ENCODE measurements at places on chromosomes 1 and 21. TPM values are rescaled to one million over a fixed set of nuclear protein-coding genes. Genes with fewer than 3 reads are reported as not detected.
A peak's percentile ranks its signal among the peaks of the same experiment; 100 is the strongest.

The LIN28A gene
- not detected for total RNA-seq

The CBR3 gene
- 2.6 TPM for total RNA-seq

The OR2T29 gene
- total RNA-seq: not detected

The CD5L gene
- 0.19 TPM for total RNA-seq

The WDR64 gene
- not detected for total RNA-seq

The NBPF6 gene
- not detected for total RNA-seq

DNA sequence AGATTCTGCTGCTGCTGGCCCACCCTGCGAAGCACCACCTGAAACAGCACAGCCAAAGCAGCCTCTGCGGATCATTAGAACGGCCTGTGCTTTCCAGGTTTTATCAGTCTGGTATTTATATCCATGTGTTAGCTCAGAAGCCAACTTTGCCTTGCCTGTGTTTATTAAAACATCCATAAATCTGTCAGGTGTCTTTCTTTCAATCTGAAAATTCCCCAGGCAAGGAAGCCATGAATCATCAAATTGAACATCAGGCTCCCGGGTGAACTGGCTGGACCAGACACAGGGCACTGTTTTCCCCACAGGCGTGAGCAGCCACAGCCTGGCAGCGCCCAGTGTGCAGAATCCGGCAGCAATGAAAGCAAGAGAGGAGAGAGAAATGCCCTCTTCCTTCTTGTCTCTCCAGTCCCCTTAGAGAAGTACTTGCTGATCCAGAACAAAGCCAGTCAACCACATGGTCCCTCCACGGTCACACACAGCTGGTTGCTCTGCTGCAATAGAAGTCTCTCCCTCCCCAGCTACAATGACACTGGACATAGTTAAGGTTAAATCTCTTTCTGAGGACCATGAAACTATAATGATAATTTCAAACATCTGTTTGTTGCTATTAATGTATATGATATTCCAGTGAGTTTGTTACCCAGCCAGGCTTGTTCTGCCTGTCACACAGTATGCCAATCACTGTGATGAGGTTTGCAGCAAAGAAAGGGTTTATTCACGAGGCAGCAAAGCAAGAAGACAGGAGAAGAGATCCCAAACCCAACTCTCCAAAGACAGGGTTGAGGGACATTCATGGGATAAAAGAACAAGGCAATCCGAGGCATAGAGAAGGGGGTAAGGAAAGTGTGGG lies 212.1 kb upstream of the FMN2 start:
- no peaks in the 10 kb centered on the region for H3K27me3 ChIP-seq
- H3K27ac ChIP-seq: no peak overlapping the region
- H3K4me3 ChIP-seq: no peak overlapping the region
- no peak for DNase-seq
- no peaks in the 10 kb centered on the region for H3K4me1 ChIP-seq
- H3K36me3 ChIP-seq: no peaks in the 10 kb centered on the region

GRCh38 chr1:27435566-27436203 lies 43.3 kb downstream of the GPR3 start:
- no peak for DNase-seq
- H3K27ac ChIP-seq: no peak overlapping the region
- no peak overlapping the region for H3K4me3 ChIP-seq
- peaks cover 4% of the 10 kb centered on the region for H3K4me1 ChIP-seq
- no peaks in the 10 kb centered on the region for H3K36me3 ChIP-seq

DNA sequence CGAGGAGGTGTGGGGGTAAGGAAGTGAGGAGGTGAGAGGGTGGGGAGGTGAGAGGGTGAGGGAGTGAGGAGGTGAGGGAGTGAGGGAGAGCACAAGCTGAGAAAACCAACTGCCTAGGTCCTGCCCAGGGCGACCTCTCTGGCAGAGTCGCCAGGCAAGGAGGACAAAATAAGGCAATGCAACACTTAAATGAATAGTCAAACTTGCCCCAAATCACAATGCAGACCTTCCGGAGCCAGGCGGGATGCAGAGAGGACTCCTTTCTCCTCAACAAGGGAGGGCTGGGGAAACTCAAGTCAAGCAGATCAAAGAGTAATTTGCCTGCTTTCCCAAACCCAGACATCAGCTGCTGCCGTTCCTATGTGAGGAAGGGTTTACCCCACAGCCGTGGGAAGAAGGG lies 86.0 kb downstream of the CCDC185 start:
- DNase-seq: no peak
- no peaks in the 10 kb centered on the region for H3K36me3 ChIP-seq
- no peaks in the 10 kb centered on the region for H3K4me1 ChIP-seq

- no peaks in the 10 kb centered on the region for H3K36me3 ChIP-seq
- no peak overlapping the region for H3K27ac ChIP-seq
- peak; percentile 54 for DNase-seq
- H3K4me3 ChIP-seq: no peak overlapping the region
- H3K4me1 ChIP-seq: no peaks in the 10 kb centered on the region
Measured at GRCh38 chr1:35726450-35727433, 8.1 kb upstream of the C1orf216 start.

DNA sequence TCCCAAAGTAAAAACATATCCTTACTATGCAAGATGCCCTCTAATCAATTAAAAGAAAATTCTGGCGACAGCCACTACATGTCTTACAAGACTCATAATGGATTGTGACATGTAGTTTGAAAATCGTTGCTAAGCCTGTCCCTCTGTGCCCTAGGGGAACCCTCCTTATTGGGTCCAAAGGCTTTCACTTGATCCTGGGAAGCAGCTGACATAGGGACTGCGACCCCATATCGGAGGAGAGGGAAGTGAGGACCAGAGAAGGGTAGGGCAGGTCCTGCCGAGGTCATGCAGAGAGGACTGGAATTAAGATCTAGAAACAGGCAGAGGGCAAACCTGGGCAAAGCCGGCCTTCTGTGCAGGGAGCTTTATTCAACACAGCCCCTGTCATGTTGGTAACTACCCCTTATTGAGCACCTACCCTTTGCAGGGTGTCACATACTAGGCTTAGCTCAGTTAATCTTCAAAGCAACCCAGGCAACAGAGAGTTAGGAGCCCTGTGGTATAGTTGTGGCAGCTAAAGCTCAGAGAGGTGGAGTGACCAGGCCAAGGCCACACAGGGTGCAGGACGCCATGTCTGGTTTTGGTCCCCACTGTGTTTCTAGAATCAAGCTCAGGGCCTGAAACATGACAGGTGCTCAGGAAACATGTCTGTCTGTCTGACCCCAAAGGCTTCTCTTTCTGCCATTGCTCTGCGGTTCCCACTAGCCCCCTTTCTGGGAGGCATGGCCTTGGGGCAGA lies 18.4 kb upstream of the IFNLR1 start:
- no peaks in the 10 kb centered on the region for H3K4me1 ChIP-seq
- no peak for DNase-seq
- H3K27me3 ChIP-seq: no peaks in the 10 kb centered on the region
- H3K4me3 ChIP-seq: no peak overlapping the region

GRCh38 chr1:208273386-208274017 lies 29.3 kb upstream of the PLXNA2 start:
- no peak for DNase-seq
- H3K4me3 ChIP-seq: no peak overlapping the region
- no peaks in the 10 kb centered on the region for H3K4me1 ChIP-seq
- H3K36me3 ChIP-seq: no peaks in the 10 kb centered on the region

Measured in kidney (tissue), 22 donors.